CD4-positive, alpha-beta T cell treated with Interleukin-15 for 4 hours (primary cell): ENCODE measurements at places on chromosomes 6 and 20.

GRCh38 chr6:126252154-126252553 is 87.8 kb upstream of the CENPW start:
- no peak for DNase-seq

DNA sequence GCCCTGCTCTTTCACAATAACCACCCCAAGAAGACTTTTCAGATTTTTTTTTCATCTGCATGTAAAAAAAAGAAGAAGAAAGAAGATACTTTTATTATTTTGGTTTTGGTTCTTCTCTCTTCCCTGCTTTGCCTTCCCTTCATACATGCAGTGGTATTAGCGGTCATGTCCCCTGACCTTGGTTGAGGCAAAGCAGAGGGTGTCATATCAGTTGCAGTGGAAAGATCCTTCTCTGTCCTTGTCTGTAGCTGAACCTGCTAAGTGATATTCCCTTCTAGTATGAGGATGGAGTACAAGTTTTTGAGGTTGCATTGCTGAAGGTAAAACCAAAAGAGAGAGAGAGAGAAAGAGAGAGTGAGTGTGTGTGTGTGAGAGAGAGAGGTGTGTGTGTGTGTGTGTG is 345.7 kb downstream of the UTRN start:
- no peak for DNase-seq

GRCh38 chr6:169891421-169891820 is 140.0 kb downstream of the ERMARD start:
- DNase-seq, result no peak

DNA sequence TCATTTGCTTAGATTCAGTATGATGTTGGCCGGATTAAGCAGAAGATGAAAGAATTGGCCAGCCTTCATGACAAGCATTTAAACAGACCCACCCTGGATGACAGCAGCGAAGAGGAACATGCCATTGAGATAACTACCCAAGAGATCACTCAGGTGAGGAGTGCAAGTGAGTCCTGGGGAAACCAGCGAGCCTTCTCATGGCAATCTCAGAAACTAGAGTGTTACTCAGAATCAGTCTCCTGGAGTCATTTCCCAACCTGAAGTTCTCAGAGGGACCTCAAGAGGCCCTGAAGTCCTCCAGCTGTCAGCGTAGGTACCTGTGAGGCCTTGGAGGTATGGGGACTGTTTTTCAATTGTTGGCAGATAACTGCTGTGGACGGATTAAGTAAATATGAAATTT is 16.9 kb downstream of the STX16 start:
- DNase-seq, result no peak

DNA sequence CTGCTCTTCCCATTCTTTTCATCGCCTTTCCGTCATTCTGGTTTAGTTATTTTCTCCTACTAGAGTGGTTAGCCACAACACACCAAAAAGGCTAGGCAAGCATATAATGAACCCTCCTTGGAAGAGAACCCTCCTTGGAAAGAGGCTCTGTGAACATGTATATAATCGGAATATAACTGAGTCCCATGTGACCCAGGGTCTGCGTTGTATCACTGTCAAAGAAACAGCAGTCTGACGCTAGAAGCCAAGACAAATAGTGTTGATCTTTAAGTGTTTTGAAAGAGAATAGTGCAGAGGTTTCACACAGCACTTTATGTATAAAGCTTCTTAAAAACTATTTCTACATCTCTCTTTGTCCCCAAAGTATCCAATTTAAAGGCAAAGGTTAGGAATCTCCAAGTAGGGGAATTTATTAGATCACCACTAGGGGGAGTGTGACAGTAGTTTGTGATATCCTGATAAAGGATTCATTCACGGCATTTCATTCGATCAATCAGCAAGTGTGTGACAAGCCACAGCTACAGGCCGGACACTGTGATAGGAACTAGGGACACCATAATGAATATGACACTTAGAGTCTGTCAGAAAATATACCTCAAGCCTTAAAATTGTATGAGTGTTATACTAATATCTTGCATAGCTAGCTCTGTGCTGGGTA is 395.3 kb downstream of the CD109 start:
- DNase-seq, result peak; percentile 10

DNA sequence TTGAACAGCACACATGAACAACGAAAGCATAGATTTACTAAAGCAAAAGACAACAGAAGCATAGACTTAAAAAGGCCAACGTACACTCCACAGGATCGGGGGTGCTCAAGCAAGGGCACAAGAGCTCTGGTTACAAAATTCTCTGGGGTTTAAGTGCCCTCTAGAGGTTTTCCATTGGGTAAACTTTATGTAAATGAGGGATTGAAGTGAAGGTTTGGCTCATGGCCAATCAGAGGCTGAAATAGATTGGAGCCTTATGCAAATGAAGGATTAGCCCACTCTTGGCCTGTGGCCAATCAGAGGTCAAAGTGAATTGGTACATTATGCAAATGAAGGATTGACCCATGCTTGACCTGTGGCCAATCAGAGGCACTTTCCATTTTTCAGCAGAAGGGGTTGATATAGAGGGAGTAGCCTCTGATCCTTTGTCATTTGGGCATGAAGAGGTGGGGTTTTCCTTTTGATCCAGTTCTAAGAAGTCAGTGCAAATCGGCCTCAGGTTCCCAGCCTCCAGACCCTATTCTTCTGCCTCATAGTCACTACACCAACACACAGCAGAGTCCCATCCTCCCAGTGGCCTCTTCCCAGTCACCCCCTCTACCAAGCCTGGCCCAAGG is 244.9 kb downstream of the THBS2 start:
- DNase-seq, result no peak

DNA sequence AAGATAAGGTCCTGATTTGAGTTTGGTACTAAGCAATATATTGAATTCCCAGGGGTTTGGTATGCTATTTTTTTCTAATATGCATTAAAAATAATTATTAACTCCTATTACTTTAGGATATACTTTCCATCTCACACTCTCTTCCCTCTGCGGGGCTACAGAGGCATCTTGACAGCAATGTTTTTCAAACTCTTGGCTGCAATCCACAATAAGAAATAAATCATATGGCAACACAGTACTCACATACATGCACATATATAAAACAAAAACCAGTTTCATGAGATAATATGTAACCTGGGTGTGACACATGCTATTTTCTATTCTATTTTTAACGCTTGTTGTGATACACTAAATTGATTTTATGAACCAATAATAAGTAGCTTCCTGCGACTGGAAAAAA is 189.5 kb downstream of the UNC5CL start:
- DNase-seq, result no peak
